ENCODE measurements at places on chromosomes 7 and 10.

DNA sequence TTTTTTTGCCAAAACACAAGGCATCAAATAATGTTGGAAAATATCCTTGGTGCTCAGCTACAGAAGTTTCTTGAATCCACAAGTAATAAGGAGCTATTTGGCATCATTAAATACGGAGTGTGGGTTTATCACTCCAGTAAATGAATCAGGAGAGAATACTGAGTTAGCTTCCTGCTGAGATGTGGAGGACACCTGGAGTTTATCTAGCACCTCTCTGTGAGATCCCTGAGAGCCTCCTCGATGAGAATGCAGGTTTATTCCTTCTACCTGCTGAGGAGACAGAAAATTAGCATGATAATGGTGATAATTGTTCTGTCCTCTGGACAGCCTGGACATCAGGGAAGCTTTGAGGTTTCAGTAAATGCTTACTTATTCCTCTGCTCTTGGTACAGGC, 40.5 kb downstream of the NRG3 start:
- DNase-seq = no peak

GRCh38 chr10:30057421-30057841, 2.0 kb downstream of the JCAD start:
- DNase-seq = no peak

DNA sequence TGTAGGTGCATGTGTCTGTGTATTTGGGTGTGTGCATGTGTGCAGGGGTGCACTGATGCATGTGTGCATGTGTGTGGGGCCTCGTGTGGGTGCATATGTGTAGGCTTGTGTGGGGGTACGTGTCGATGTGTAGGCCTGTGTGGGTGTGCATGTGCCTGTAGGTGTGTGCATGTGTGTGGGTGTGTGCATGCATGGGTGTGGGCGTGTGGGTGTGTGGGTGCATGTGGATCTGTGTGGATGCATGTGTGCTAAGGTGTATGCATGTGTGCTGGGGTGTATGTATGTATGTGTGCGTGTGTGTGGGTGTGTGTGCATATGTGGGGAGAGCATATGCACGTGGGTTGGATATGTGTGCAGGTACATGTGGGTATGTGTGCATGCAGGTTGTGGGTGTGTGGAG, 73.2 kb downstream of the NKX6-2 start:
- DNase-seq = no peak

DNA sequence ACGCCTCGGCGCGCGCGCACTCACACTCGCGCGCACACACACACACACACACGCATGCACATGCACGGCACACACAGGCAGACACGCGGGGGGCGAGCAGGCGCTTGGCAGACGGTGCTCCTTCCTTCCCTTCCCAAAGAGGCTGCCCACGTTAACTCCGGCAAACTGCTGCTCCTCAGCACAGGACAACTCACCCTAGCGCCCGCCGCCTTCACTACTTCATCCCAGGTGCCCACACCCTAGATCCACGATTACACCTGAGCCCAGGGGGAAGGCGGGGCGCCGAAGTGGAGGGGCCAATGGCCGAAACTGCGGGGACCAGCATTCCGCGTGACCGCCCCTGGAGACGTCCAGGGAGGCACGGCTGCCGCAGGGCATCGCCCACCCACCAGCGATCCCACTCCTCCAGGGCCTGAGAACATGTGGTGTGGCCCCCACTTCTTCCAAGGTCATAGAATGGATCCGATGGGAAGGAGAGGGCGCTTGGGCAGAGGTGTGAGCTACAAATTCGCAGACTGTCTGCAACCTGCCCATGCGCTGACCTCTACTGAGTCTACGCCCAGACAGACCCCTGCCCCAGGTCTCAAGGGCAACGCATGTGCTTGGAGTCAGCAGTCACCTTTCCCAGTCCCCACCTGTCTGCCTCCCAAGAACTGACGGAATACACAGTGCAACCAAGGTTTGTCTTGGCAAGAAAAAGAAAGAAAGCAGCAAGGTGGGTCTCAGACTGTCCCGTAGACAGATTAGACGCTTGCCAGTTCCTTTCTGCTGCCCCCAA, 74.6 kb downstream of the CALN1 start:
- DNase-seq = no peak

DNA sequence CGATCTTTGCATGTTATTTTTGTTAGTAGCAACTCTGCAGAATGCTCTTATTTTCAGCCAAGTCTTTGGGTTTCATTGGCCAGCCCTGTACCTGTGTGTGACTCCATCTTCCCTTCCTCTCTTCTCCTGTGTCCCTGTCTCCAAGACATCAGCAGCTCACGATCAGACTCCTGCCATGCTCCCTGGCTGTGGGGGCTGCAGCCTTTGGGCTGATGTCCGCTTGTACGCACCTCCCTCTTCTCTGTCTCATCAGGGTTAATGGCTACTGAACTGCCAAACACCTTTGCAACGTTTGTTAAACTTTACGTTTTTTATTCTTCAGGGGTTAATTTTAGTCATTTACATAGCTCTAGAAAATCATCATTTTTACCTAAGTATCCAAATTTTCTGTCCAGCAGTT, 103.5 kb upstream of the RET start:
- no peak for DNase-seq

DNA sequence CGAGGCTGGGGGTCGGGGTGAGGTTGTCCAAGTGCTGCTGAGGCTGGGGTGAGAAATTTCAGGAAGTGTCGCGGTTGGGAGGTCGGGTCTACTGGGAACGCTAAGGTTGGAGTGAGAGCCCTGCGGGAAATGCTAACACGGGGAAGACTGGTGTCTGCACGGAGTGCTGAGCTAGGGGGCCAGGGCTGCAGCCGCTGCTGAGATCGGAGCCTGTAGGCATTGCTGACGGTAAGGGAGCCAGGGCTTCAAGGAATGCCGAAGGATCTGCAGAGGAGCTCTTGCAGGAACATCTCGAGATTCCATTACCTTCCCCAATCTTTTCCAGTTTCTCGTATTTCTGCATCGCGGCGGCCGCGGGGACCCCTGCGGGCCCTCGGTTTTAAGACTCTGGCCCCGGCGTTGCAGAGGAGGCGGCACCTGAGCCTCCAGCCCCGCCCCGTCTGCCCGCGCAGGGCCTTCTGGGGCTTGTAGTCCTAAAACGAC, at the start of gene CDK5:
TSS of gene CDK5 (minus strand) at position 392 of the 483 bp plus-strand sequence. CDS start at position 343, 49 bp downstream.
- DNase-seq = peak; percentile 46

GRCh38 chr7:20021831-20022230, 195.4 kb downstream of the MACC1 start:
- no peak for DNase-seq

GRCh38 chr10:100348389-100348927, 1.4 kb downstream of the SCD start:
- DNase-seq = no peak

DNA sequence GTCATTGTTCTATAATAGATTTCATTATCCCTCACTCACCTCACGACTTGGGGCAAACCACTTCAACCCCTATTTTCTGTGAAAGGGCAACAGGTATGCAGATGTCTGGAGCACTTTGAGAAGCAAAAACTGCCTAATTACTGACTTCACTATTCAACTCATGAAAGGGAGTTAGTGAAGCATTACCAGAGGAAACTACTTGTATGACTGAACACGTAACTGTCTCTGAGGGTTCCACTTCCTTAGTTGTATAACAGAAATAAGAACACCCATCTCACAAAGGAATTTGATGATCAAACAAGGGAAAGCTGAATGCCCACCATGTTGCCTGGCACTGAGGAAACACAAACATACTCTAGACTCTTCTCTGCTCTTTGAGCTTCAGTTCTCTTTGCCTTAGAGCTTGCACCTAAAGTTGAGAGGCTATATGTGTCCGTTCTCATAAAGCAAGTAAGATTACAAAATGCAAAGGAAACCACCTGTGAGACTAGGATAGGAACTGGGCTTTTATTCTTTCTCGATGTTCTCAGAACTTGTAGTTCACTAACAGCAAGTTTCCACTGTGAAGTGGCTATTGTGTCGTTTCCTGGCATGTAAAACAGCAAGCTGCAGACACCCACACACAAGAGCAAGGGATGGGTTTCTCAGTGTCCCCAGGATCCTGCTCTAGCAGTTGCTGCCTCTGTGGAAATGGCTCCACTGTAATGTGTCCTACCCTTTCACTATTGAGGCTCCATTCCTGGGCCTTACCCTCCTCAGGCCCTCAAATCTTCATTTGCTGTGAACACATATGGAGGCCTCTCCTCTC, 2.6 kb downstream of the TMEM243 start:
- DNase-seq = no peak

DNA sequence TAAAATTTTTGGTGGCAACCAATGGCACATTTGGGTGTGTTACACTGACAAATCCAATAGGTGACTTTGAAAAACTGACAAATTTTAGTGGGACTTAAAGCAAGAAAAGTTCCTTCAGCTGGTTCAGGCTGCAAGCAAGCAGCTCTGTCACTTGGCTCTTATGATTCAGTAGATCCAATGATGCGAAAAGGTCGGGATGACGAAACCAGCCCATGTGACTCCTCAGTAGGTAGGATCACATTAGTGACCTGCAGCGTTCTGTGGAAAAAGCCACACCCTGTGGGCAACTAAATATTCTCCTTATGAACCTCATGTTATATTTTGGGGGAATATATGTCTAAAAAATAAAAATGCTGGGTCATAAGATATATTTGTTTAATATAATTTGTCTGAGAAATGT, 13.3 kb upstream of the TSGA13 start:
- peak; percentile 27 for DNase-seq

DNA sequence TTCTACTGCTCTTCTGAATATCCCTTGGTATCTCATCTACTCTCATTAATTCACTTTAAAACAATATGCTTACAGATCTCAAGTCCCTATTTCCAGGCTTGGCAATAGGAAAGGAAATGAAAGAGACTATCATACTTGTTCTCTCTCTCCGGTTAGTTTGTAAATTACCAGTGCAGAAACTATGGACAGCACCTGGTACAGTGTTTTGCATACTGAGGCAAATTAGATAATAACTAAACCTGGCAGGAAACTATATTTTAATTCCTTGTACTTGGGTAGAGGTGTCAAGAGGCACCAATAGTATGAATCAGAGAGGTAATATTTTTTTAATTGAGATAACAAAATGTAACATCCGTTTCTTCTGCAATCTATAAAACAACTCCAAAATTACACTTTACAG, 97.7 kb upstream of the TMEM196 start:
- no peak for DNase-seq

GRCh38 chr10:132163278-132163765, 23.4 kb upstream of the DPYSL4 start:
- peak; percentile 69 for DNase-seq

- no peak for DNase-seq
These were observed 39.1 kb downstream of the SIRT1 start for GRCh38 chr10:67923551-67923950.

- DNase-seq = no peak
These were observed 1.2 kb downstream of the SFRP4 start for GRCh38 chr7:37915438-37915837.

GRCh38 chr7:45054442-45054841, 34.3 kb downstream of the NACAD start:
- DNase-seq = no peak

DNA sequence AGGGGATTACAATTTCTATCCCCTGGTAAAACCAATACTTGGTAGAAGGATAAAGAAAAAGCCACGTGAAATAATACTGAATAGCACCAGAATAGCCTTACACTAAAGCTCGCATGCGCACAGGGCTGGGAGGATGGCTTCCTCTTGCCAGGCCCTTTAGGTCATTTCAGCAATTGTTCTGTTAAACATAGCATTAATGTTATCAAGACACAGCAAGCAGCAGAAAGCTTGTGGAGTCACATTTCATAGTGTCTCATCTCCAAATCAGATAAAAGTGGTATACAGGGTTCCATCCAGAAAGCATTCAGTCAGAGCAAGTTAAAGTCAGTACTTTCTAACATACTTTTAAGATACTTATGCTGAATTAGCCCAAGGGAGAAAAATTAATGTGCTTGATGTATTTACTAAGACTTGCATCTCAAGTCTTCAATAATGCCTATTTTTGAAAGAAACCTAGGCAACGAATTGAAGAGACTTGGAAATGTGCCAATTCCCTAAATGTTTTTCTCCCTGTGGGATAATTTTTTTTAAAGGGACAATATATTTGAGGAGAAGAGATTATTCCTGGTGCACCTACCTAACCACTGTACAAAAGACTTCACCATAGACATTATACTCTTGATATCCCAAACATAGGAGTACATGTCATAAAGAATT, 14.3 kb upstream of the NPM3 start:
- no peak for DNase-seq

GRCh38 chr7:21767300-21767900, 178.3 kb downstream of the CDCA7L start:
- DNase-seq = peak; percentile 93

- DNase-seq = no peak
These were observed 149.7 kb downstream of the WNT2 start for GRCh38 chr7:117173035-117173770.

GRCh38 chr10:50310560-50311174, 59.4 kb upstream of the ASAH2 start:
- DNase-seq = peak; percentile 11

DNA sequence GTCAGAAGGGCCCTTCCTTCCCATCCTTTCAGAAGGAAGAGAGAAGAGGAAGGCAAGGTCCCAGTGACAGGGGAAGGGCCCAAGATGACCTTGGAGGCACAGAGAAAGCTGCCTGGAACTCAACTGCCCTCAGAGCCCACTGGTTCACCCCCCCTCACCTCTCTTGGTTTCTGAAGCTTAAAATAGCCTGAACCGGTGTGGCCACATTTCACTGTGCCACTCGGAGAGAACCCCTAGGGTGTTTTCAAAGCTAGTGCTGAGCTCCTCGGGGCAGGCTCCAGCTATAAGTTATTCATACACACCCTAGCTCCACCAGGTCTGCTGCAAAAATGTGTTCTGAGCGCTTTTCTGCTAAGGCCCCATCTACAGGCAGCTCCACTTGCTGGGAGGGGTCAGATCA, 60.9 kb upstream of the ADRB1 start:
- no peak for DNase-seq

DNA sequence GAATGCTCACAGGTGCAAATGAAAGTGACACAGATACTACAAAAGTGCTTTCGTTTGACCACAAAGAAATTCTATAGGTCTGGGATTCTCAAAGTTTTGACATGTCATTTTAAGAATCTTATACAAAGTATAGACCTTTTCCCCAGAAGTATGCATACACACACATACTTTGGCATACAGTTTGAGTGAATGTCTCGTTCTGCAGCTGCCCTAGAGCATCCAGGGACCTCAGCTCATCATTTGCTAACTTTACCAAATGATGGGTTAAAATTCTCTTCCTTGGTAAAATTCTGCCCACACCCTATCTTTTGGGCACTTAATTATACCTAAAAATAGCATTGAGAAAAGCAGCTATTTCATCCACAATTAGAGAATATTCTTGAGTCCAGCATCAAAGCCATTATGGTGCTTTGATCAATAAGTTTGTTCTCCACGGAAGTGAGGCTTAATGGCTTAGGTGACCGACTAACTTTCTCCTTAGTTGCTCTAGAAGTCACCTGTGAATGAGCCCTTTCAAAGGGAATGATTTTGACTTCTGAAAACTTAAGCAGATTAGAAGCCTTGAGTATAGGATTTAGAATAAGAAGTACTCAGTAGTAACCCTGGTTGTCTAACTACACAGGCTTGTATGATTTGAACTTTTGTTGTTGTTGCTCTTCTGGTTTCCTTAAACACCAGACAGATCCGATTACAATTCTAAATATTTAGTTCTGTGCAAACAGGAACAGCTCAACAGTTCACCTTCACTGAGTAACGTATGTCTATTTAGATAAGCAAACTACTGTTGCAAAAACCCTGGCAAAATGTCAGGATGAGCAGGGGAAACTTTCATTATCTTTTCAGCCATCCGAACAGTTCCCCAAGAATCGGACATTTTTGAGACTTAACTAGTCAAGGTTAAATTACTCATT, 70.6 kb downstream of the CNNM2 start:
- no peak for DNase-seq

Measured in SW480 (cell line).